HuH-7 (cell line): ENCODE measurements at places on chromosomes 5 and 9.
A peak's percentile ranks its signal among the peaks of the same experiment; 100 is the strongest.

DNA sequence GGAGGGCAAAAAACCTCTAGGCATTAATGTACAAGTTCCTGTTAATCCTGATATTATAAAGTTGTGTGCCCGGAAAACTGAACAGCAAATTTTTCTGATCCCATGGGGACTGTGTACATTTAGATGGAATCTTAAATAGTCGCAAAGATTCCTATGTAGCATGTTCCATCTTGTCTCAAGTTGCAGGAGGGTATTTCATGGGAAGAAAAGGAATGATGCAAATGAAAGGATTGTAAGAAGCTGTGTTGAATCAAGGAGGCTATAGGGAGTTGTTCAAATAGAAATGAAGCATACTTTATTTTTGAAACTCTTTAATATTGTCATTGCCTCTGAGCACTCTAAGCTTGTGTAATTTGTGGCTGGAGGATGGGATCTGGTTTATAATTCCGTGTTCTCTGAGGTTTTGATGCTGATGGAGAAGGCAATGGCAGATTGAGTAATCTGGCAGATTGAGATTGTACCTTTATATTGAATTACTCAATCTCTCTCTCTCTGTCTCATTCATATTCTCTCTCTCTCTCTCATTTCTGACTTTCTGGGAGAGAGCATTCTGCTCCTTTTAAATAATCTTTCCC is 288.5 kb downstream of the OSTF1 start:
- DNase-seq, result no peak

- no peak for DNase-seq
Measured at GRCh38 chr5:55902696-55903095, 51.5 kb downstream of the IL31RA start.

DNA sequence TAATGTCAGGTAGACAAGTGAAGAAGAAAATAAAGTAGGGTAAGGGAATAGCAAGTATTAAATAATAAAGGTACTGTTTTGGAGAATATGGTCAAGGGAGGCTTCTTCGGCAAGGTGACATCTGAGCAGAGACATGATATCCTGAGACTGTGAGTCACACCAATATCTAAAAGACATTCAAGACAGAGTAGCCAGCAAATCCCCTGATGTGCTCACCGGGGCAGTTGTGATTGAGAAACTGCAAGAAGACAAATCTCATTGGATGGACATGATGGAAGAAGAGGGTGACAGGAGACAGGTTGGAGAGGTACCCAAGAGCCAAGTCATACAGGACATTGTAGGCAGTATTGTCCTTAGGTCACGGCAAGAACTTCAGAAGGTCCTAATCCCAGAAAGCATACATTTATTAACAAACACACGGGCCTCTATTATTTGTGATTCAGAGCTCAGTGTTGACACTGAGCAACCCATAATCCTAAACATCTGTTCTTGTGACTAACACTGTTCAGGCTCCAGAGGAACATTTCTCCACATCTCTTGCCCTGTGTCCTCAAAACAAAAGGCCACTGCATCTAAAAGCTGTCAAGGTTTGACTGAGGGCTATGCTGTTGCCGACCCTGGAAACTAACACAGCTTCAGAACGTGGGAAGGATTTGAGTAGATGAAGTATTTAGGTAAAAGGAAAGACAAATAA is 258.7 kb upstream of the CLINT1 start:
- DNase-seq, result no peak

GRCh38 chr5:172007175-172008110 is 1.0 kb upstream of the FBXW11 start:
- no peak for DNase-seq

DNA sequence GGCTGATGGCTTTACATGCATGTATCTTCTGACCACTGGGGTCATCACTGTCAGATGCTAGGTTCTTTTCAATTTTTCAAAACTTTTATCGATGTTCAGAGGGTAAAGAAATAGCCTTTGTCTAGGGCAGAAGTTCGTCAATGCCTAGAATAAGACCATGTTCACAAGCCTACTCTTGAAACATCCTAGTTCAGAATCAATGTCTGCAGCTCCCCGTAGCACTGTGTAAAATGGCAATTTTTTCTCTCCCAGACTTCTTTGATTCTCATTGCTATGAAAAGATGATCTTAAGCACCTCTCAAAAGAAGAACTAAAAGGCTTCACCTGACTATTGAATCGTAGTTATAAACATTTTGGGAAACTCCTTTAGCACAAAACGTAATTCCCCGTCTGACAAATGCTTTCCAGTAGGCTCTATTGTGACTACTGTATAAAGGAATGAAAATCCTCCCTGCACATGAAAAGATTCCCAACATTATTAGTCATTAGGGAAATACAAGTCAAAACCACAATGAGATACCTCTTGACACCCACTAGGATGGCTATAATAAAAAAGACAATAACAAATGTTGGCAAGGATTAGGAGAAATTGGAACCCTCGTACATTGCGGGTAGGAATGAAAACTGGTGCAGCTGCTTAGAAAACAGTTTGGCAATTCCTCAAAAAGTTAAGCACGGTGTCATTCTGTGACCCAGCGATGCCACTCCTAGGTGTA is 263.5 kb downstream of the ARHGAP26 start:
- DNase-seq, result no peak

DNA sequence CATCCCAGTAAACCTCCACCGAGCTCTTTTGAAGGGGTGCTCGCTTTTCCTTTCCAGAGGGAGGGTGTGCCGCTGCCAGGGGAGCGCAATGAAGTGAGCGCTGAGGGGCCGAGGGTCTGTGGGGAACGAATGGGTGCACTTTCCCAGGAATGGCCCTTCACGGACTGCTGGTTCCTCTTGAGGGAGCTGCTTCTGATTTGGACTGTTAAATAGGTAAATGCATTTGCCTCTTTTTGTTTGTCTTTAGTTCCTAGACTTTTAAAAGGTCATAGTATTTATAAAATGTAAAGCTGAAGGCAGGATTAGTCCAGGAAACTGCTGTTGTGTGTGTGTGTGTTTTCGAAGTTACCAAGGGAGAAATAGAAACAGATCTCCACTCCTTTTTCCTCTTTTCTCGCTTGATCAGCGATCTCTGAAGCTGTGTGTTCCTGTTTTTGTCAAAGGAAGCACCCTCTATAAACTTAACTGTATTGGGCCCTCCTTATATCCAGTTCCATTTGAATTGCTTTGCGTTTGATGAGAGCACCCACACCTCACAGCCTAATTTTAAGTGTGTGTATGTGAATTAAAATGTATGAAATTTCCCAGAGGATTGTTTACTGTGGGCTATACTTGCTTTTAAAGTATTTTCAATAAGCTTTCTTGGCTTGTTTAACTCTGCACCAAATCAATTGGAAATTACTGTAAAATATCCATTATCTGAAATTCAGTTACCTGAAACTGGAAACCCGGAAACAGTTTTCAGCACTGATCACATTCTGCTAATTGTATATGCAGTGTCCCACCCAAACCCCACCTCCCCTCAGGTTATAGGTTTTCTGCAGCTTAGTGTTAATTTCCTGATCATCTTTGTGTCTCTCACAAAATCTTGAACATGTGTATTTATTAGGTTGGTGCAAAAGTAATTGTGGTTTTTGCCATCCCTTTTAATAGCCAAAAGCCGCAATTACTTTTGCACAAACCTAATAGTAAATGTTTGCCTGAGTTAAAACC is 966 bp downstream of the SNX2 start:
- DNase-seq, result no peak

DNA sequence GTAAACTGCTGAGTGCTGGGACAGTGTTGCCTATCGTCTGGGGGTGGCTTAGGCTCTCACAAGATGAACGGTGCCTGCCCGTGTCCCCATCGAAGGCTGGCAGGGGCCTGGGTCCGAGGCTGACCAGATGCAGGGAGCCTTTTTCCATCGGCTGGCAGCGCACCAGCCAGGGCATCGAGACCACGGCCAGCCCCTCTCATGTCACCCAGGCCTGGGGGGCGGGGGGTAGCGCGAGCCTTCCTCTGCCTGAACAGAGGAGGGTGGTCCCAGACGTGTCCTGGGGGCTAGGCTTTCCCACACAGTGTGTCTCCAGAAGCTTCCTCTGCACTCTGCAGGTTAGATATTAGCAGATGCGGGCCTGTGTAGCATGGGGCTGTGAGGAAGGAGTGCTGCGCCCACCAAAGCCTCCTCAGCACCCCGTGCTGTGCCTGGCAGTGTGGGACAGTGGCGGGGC is 17.3 kb downstream of the FGD3 start:
- DNase-seq, result no peak

DNA sequence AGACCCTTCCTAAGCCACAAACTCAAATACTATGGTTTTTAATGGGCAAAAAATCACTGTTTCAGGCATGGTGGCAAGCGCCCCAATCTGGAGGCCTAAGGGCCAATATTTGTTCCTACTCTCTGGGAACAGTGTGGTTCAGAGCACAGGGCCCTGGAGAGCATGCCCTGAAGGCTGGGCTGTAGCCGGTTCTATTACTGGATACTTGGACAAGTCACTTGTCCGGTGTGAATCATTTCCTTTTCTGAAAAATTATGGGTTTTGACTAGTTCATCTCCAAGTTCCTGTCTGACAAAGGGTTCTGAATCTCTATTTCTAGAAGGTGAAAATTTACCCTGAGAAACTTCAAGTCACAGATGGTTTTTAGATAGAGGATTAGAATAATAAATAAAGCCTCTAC is 75.0 kb downstream of the OTULIN start:
- no peak for DNase-seq

DNA sequence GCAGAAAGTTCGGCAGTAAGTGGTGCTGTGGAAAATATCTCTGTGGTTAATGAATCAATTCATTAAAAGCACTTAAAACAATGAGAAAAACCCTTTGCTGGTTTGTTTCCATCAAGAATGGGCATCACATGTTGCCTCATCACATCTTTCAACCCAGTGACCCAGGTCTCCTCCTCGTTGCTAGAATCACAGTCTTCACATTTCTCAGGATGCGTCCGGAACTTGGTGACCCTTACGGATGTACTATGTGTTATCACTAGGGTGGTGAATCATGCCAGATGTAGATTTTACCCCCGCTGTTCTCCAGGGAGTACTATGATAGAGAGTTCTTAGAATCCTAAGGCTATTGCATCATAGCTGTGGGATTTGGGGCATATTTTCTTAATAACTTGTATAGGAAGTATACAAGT is 217.9 kb upstream of the KLF4 start:
- DNase-seq, result no peak

GRCh38 chr5:98827161-98827560 is 53.7 kb downstream of the RGMB start:
- peak; percentile 36 for DNase-seq
